ENCODE measurements at places on chromosomes 12 and 14. TPM values are rescaled to one million over a fixed set of nuclear protein-coding genes. Genes with fewer than 3 reads are reported as not detected.

The RILPL2 gene
- 1.7 TPM for total RNA-seq

The TAS2R14 gene
- 0.99 TPM for total RNA-seq

The SELPLG gene
- 2.9 TPM for total RNA-seq

The EML1 gene
- total RNA-seq: 24.1 TPM

The TSHR gene
- not detected for total RNA-seq

The VDR gene
- total RNA-seq: 17.6 TPM

The MIP gene
- 0.24 TPM for total RNA-seq

The SCNN1A gene
- total RNA-seq: 1.0 TPM

The CACNA2D4 gene
- total RNA-seq: 0.73 TPM

The HOXC11 gene
- 2.2 TPM for total RNA-seq

The PPP4R4 gene
- 0.75 TPM for total RNA-seq

DNA sequence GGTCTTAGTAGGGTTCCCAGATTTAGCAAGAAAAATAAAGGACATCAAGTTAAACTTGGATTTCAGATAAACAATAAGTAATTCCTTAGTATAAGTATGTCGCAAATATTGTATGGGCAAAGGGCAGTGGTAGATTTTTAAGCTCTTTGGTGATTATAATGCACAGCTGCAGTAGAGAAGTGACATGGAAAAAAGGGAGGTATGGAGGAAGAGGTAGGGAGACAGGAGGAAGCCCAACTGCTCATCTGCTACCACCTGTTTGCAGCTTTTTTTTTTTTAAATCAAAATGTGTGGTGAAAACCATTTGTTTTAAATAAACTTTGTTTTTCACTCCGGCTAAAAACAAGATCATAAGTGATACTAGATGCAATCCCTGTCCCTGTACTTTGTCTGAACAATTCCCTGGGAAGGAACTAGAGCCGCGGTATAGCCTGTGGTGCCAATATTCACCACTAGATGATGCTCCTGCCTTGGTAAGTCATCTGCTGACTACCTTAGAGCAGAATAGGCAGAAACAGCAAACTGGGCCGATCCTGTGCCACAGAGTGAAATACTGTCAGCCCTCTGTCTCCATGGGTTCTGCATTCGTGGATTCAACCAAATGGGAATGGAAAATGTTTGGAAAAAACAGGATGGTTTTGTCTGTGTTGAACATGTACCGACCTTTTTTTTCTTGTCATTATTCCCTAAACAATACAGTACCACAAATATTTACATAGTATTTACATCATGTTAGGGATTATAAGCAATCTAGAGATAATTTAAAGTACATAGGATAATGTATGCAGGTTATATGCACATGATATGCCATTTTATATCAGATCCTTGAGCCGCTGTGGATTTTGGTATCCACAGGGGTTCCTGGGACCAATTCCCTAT, 62.4 kb upstream of the PLBD1 start:
- DNase-seq: peak; percentile 83

DNA sequence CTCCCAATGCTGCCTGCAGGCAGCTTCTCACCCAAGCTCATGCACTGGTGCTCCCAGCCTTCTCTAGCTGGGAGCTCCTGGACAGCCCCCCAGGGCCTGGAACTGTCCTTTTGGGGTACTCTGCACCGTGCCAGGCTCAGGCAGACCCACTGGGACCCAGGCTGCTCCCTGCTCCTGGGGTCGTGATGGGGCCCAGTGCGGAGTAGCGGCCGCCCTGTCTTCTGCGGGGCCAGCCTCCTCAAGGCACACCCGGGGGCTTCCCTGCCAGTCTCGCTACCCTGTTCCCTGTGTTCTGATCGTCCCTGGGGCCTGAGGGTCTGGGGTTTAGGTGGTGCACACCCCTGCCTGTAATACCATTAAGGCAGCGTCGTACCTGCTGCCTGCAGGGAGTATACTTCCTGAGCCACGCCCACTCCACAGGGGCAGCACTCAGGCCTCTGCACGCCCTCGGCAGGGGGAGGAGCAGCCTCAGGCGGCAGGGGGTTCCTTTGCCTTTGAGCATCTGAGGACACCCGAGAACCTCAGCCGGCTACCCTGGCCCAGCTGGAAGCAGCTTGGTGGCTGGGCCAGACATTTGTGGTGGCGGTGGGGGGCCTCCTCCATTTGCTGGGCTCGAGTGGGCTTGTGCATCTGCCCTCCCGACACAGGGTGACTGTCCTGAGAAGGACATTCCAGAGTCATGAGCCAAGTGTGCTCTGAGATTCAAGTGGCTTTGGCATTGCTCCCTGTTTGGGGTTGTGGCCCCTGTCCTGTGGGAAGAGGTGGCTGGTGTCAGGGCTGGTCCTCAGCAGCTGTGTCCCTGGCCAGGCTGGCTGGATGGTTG, 9.2 kb upstream of the CRIP2 start:
- DNase-seq: peak; percentile 99

GRCh38 chr12:51004504-51004903, 21.7 kb downstream of the SLC11A2 start:
- DNase-seq: no peak

DNA sequence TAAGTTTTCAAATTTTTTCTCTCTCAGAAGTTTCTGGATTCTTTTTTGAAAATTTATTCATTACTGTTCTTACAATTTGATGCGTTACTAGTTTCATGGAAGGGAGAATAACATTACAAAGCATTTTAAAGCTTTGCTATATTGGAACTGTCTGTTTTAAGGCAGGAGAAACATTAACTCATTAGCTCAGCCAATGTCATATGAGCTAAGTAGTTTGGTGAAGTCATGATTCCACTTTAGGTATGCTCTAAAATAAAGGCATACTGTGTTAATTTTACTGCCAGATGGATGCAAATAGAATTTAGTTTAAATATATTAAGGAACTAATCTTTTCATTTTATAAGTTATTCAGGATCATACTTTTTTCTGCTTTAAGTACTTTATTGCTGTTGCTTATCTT, 46.0 kb downstream of the ARID2 start:
- no peak for DNase-seq

DNA sequence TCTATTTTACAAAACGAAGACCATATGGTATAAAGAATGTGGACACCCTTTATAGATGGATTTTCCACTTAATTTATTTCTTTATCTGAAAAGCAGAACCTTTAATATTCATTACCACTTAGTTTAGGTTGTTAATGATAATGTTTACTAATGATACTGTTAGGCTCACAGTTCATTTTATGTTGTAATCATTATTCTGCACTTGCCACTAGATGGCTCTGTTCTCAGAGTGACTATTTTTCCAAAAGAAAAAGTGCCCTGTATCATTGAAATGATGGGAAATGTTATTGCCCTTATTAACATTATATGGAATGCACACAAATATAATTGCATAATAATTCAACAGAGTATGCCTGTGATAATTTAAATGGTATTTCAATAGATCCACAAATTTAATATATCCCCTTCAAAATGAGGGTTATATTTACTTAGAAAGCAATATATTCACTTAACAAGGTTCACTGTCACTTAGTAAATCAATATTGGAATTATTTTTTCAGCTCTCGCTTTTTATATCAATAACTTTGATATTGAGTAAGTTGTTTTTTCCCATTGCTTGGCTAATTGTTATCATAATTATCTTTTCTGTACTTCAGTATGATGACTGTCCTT, 95.7 kb downstream of the PDE3A start:
- DNase-seq: peak; percentile 17

DNA sequence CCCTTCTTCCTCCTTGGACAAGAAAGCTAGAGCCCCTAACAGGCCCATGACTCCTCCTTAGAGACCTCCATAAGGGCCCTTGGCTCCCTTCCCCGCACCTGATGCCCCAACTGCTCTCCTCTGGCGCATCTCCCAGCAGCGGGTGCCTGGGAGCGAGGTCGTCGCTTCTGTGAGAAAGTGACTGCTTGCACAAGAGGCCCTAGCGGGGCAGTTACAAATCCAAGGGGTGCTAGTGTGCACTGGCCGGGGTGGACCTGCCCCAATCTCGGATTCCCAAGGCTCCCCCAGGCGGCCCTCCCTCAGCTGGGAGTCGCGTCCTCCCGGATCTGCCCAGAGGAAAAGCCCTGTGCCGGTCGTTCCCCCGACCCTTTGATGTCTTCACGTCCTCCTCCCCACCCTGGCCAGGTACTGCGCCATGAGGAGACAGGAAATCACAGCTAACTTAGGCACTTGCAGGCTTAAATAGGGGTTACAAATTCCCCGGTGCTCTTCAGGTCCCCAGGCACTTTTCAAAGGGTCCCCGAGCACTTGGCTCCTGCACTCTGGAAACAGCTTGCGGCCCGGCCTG, 2.8 kb downstream of the NKX2-8 start:
- no peak for DNase-seq

DNA sequence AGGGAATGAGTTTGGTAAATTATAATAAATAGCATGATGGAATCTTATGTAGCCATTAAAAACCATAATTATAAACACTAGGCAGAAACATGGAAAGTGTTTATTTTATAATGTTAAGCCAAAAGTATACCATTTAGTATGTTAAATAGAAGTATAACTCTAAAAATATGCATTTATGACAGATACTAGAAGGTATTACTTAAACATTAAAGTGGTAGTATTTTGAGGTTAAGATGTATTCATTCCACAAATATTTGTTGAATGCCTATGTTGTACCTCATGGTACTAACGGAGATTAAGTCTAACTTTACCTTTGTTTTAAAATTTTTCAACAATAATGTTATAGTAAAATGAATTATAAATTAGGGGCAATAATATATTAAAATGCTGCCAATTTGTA, 24.1 kb downstream of the TTC8 start:
- no peak for DNase-seq

- no peak for DNase-seq
Measured at GRCh38 chr12:30525171-30525570, 170.5 kb downstream of the IPO8 start.

DNA sequence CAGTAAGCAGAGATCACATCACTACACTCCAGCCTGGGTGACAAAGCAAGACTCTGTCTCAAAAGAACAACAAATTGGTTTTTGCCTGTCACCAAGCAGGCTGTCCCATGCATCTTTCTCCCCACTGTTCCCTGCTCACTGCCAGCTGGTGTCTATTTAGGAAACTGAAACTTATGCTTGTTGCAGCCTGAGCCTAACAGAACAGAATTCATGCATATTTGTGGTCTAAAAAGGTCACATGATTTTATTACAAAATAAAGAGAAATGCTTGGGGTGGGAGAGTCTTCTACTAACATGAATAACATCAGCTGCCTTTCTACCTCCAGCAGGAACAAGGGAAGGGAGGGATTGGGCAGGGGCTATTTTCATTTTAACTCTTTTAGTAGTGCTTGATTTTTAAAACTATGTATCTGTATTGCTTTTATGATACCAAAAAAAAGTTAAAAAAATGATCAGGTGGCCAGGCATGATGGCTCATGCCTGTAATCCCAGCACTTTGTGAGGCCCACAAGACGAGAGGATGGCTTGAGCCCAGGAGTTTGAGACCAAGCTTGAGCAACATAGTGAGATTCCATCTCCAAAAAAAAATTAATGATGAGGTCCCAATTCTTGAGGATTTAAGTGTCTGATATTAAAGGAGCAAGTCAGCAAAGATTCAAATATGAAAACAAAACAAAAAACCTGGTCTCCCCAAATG, 923 bp downstream of the STAT2 start:
- DNase-seq: peak; percentile 78

GRCh38 chr12:104105461-104105860, 32.5 kb downstream of the NFYB start:
- no peak for DNase-seq

GRCh38 chr14:96405677-96406076, 13.7 kb downstream of the AK7 start:
- DNase-seq: no peak

DNA sequence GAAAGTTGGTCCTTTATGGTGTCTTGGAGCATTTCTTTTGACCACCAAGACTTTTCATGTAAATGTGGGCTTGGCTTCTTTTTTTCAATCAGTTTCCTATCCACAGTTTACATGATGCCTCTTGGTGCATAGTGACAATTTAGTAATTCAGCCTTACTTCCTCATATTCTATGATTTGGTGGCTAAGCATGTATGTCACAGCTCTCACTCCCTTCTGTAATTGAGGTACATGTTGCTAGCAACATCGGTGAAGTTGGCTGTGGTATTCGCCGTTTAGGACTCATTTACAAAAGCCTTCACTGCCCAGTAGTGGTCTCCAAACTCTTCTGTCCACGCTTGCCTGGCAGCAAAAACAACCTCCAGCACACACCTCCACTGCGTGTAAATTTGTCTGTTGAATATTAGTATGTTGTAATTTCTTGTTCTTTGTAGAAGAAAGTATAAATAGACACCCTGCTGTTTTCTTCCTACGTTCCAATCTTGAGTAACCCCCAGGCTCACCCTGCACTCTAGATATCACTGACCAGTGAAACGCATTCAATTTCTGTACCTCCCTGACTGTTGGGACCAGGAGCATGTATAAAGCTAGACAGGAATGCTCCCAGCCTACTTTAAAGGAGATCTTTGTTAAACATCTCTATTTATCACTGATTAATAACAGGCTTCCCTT, 90.4 kb downstream of the PPP2R5C start:
- DNase-seq: no peak

DNA sequence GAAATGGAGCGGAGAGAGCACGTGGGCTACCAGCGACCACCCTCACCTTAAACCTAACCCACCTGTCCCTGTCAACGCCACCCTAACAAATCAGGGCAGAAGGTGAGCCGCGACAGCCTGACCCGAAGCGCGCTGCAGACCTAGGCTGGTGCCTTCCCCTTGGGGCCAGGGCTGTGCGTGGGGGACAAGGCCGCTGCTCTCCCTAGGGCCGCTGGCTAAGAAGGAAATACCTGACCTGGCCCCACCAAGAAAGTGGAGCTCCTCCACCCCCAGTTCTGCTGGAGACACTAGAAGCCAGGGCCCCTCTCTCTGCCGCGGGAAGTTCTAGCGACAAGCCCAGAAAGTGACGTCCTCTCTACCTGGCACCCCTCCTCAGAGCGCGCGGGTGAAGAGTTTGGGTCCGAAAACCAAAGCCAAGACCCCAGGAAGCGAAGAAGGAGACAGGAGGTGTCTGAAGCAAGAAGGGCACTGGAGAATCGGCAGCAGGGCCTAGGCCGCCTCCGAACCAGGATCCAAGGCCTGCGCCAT, 7.5 kb downstream of the SIX1 start:
- no peak for DNase-seq

- DNase-seq: no peak
Measured at GRCh38 chr12:40714636-40715035, 22.4 kb downstream of the CNTN1 start.

DNA sequence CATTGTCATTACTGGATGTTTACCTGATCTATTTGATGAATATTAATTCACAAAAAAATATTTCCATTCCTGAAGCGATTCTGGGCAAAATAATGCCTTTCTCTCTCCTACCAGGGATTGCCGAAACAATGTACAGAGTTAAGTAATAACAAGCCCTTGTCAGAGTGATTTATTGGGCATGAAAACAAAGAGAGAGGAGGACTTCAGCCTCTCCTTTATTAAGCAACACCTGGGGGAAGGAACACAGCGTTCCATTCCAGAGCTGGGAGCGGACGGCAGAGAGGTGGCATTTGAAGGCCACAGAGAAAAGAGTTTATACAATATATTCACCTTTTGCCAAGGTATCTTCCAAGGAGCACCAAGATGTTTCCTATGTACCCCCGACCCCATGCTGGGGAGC, 165.8 kb downstream of the KSR2 start:
- DNase-seq: no peak

DNA sequence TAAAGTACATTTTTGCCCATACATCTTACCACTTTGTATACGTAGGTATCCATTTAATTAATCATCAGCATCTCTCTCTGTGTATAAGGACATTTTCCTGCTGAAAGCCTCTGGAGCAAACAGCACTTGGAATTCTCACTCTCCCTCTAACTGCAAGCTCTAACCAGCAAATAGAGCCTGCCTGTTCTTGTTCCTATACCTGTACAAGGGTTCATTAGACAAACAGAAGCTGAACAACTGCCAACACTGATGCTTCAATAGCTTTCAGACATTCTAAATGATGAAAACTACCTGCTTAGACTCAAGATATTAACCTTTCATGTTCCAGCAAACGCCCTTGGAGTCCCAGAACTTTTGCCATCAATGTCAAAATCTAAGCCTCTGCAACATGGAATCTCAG, 98.0 kb downstream of the KCNH5 start:
- DNase-seq: no peak

Measured in myocyte (in vitro differentiated cells).